COLO829 (cell line): ENCODE measurements at places on chromosomes 6 and 20.
A peak's percentile ranks its signal among the peaks of the same experiment; 100 is the strongest.

GRCh38 chr6:3885262-3886036 is 36.3 kb downstream of the FAM50B start:
- peak; percentile 20 for DNase-seq

DNA sequence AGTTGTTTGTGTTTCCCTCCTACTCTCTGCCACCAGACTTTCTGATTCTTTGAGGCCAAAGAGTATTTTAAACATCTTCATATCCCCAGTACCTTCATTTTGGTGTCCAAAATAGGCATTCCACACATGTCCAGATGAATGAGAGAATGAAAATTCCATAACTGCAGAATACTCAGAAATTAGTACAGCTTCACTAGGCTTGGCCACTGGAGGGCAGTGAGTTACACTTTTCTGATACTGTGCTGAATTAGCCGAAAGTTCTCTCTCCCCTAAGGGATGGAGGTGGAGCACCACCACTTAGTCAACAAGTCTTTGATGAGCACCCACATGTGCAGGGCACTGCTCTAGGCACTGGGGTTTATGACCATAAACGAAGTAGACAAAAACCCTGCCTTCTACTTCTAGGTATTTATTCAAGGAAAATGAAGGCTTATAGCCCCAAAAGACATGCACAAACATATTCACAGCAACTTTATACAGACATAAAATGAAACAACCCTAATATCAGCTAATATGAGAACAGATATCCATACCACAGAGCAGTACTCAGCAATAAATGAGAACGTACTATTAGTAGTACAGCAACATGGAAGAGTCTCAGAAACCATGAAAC is 46.1 kb upstream of the TMEM217 start:
- DNase-seq: peak; percentile 56

DNA sequence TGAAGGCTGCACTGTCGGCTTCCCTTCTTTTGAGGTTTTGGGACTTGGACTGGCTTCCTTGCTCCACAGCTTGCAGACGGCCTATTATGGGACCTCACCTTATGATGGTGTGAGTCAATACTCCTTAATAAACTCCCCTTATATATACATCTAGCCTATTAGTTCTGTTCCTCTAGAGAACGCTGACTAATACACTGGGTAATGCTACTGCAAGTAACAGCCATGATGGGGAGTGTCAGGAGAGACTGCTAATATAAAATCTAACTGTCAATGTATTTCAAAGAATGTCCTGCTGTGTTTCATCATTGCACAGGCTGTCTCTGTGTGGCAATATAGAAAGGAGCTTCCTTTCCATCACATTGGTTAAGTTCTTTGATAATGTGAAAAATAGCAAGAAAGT is 57.7 kb upstream of the UST start:
- no peak for DNase-seq

DNA sequence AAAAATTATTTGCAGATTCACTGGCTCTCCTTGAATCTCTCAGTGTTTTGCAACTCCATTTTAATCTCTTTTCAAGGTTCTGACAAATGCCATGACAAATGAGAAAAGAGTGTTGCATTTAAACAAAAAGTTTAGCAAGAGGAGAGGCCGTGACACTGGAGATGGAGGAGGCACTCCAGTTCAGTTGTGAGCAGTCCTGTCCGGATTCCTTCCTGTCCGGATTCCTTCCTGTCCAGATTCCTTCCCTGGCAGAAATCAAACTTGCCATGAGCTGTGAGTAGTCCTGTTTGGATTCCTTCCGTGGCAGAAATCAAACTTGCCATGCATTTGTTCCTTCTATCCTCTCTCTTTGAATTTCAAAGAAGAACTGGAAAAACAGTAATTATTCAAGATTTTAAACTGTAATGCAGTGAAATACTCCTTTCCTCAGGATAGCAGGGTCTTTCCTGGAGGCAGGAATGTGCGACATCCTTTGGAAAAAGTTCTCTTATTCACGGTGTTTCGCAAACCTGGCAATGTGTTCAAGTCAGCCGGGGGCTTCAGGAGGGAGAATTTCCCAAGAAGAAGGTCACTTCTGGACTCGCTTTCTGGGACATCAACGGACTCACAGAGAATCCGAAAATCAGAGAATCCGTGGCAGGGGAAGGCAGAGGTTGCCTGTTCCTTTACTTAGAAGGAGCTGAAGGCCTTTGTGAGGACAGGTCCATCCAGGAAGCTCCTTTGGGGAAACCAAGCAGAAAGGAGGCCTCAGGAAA is 48.7 kb upstream of the DACT2 start:
- DNase-seq: no peak

- no peak for DNase-seq
These were observed 451.7 kb downstream of the GRIK2 start for GRCh38 chr6:101845172-101845571.

DNA sequence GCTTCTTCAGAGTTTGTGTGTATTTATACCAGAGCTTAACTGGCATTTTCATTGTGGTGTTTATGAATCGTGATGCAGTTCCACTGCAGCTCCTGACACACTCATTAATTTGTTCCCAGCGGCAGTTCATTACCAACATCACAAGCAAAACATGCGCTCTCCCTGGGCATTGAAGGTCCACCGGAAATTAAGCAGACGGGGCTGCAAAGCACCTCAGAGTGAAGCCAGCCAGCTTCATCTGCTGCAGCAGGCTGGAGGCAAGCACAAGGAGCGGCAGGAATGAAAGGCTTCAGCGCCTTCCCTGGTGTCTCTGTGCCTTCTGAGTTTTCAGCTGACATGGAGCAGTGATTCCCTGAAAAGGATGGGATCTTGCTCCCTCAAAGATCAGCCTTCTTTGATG is 246.0 kb upstream of the SPTLC3 start:
- no peak for DNase-seq

GRCh38 chr6:74932232-74932888 is 273.5 kb downstream of the COL12A1 start:
- no peak for DNase-seq

- DNase-seq: peak; percentile 17
These were observed 48.7 kb upstream of the CLVS2 start for GRCh38 chr6:122947355-122947754.

GRCh38 chr6:35178932-35179832 is 34.6 kb upstream of the SCUBE3 start:
- DNase-seq: no peak

DNA sequence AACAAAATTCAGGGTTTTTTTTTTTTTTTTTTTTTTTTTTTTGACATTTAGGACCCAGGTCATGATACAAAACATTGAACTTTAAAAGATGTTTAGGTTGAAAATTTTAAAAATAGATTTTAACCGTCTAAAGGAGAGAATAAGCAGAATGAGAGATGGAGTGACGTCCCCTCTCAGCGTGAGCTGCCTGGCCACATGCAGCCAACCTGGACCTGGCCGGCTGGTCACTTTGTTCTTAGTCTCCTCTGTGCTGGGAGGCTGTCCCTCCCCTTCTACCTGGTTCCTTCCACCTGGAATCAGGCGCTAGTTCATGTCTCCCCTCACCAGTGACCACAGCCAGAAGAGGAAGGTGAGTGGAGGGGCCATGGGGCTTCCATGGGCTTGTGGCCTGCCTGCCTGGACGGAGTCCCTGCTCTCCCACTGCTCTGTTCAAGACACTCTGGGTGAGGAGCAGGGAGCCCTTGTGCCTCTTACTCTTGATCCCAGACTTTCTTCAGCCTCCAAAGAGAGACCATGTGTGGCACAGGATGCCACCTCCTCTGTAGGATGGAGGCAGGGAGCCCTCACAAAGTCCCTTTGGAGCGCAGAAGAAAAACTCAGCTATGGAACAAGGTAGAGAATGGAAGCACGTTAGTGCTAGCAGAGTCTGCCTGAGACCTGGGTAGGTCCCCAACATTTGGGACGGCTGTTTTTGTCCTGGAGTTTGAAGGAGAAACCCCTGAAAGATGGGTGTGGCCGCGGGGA is 31.7 kb downstream of the IRF4 start:
- DNase-seq: no peak

DNA sequence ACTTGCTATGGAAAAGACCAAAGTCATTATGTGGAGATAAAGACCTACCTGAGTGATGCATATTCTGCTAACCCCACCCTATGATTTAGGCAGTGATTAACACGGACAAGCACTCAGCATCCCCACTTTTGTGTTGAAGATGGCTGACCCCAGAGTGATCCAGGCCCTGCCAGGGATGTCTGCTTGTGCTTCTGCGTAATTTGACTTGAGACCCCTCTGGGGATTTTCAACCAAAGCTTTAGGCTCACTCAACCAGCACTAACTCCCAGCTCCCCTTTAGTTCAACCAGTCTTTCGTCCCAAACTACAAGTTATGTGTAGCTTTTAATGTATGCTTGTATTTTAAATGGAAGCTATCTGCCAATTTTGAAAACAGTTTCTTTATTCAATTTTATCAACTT is 538.0 kb upstream of the ID4 start:
- DNase-seq: no peak

GRCh38 chr6:141394565-141395051 is 738.1 kb upstream of the GJE1 start:
- DNase-seq: no peak

DNA sequence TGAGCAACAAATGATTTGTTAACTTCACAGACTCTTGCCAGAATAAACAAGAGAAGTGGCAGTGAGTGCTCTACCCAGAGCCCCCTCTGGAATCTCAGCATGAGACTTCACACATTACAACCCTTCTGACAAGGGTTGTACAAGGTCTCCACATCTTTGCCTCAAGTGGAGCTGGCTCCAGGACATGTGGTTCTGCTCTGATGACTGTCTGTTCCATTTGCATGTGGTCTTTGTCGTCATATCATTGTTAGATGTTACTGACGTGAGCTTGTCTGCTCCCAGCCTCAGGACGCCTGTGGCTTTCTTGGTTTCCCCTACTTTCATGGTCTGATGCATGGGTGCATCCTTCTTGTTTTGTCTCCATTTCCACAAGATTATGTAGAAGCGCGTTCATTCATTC is 115.0 kb downstream of the SLC24A3 start:
- DNase-seq: no peak

DNA sequence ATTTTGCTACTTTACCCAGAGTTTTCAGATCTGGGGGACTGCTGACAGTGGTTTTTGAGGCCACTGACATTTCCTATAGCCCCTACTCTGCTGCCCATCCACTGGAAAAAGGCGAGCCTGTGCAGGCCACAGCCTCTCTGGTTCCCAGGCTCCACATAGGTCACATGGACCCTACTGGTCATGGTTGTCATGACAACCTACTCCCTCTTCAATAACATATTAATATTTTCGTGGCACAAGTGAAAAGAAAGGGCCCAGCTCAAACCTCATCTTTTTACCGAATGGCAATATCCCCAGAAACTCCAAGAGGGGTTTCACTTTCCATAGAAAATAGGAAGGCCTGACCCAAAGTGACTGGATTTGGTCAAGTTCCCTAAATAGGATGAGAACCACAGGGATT is 11.0 kb upstream of the FOXO3 start:
- no peak for DNase-seq

DNA sequence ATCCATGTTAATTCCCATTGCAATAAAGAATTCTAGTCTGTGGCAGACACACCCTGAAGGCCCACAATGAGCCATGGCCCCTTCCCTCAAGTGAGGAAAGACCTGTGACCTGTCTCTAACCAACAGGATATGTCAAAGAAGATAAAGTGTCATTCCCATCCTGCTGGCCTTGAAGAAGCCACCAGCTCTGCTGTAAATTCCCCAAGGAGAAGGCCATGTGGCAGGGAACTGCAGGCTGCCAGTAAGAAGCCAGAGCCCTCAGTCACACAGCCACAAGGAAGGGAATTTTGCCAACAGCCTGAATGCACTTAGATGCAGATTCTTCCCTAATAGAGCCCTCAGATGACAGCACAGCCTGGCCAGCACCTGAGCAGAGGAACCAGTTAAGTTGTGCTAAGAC is 24.8 kb downstream of the VIP start:
- no peak for DNase-seq

GRCh38 chr6:3610921-3611320 is 140.6 kb downstream of the PXDC1 start:
- no peak for DNase-seq

GRCh38 chr20:33359399-33360261 is 41.7 kb downstream of the CDK5RAP1 start:
- peak; percentile 38 for DNase-seq

DNA sequence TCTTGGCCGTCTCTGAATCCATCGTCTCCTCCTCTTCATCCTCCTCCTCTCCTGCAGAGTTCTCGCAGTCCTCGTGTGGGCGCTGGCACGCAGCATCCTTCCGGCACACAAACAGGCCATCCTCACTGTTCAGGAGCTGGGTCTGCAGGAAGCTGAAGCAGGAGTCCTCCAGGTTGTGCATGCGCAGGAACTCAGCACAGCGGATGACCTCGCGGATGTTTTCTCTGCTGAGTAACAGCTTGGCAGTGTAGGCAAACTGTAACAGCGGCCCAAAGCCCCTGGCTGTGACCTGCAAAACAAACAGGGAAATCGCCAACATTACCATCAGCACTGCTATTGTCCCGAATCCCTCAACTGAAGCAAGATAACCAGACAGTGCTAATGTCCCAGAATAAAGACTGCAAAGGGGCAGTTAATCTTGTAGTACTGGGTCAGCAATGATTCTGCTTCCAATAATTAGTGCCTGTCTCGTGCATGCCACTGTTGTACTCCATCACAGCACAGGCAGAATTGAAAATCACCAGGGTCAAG is 57.4 kb downstream of the GJA10 start:
- DNase-seq: no peak

GRCh38 chr20:63711085-63711645 is 3.3 kb downstream of the ZGPAT start:
- DNase-seq: no peak

DNA sequence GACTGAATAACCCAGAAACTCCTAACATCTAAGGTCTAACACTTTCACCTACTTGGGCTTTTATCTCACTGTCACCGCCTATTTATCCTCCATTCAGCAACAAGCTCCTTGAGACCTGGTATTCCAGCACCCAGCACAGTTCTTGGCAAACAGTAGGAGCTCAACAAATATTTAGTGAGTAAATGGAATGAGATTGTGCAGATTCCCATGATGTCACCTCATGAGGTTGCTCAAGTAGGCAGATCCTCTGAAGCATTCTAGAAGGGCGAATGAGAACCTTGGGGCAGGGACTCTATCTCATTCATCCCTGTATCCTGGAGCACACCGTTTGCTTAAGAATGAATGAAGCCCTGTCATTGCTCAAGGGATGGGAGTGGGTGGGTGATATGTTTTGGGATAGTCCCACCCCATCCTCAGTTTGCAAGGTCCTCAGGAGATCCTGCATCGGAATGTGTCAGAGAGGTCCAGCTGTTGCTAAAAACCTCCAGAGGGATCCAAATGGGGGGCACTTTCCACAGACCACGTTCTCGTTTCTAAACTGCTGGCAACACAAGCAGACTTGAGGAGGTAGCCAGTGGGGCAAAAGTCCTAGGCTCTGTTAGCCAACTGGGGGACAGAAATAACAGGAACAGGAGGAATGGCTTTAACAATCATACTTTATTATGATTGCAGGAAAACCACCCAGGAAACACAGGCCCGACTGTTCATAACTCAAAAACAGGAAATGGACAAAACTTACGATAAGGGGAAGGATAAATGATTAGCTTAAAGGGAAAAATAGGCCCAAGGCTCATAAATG is 42.0 kb downstream of the EDN1 start:
- no peak for DNase-seq
